ENCODE measurements at places on chromosomes 4 and X.

DNA sequence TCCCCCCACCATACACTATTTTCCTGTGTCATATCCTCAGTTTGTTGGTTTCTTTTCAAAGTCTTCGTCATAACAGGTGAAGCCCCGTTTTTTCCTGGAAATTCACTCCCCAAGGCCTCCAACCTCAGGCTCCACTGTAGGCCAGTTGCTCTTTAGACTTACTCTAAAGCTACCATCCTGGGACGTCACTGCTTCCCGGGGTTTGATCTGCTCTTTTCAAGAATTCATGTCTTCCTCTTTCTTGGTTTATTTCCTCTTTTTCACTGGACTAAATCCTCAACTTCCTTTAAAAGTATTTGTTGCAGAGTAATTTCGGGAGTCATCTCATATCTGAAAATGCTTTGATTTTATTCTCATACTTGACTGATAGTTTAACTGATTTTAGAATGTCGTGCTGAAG, 6.5 kb upstream of the SERTM2 start:
- no peak for DNase-seq

DNA sequence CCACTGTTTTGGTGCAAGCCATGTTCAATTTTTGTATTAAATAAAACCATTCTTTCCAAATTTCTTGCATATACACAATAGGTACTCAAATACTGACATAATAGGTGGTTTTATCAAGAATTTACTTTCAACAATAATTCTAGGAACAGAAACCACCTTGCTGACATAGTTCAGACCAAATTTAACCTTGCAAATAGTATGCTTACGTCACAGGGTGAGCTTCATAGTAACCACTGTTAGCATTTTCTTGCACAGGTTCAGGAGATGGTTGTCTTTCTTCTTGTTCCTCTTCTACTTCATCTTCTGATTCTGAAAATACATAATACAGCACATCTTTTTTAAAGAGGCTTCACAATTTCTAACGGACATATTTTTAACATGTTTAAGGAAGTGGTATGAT, 17.6 kb downstream of the G3BP2 start:
- no peak for DNase-seq

DNA sequence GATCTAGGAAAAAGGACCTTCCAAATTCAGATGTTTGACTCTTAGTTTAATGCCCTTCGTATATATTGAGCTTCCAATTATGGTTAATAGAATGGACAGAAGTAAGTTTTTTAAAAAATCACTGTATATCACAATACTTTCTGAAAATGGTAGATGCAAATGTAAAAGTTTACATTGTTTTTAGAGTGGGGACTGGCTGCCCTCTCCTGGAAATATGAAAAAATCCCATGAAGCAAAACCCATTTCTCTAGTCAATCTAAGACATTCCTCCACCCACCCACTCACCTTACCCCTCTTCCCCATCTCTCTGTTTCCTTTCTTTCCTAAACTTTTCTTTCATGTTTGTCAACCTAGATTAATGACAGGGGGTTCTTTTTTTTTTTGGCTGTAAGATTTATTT, 134.5 kb downstream of the ARHGAP6 start:
- no peak for DNase-seq

DNA sequence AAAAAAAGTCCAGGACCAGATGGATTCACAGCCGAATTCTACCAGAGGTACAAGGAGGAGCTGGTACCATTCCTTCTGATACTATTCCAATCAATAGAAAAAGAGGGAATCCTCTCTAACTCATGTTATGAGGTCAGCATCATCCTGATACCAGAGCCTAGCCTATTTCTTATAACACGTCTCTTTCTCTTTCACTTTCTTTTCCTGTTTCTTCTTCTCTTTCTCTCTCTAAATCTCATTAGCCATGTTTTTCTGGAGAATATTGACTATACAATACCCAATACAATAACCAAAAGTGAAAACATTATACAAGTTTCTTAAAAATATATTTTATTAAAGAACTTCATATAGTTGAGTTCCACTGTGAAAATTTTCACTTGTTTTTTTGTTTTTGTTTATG, 1154.9 kb upstream of the PCDH7 start:
- no peak for DNase-seq

GRCh38 chr4:19540859-19541540, 710.7 kb upstream of the SLIT2 start:
- DNase-seq, result no peak

GRCh38 chrX:50000937-50001542, 78.6 kb downstream of the CLCN5 start:
- no peak for DNase-seq

- no peak for DNase-seq
Measured at GRCh38 chr4:75698963-75699228, 25.5 kb upstream of the USO1 start.
